ENCODE measurements at places on chromosomes 4 and X. TPM values are rescaled to one million over a fixed set of nuclear protein-coding genes. Genes with fewer than 3 reads are reported as not detected.

Gene ADH1C
- not detected for polyA plus RNA-seq

Gene PWWP3B
- not detected for polyA plus RNA-seq

Gene NPY1R
- polyA plus RNA-seq, result not detected

Gene MAGIX
- polyA plus RNA-seq, result 1.1 TPM

Gene GAGE12H
- not detected for polyA plus RNA-seq

Gene ASB9
- polyA plus RNA-seq, result not detected

Gene CENPE
- 9.1 TPM for polyA plus RNA-seq

Gene TMPRSS11B
- not detected for polyA plus RNA-seq

Gene SPANXN4
- not detected for polyA plus RNA-seq

Gene GC
- polyA plus RNA-seq, result not detected

All from GM23248 (cell line).